Fibroblast of upper back skin (primary cell): ENCODE measurements at places on chromosomes 16 and 17.

DNA sequence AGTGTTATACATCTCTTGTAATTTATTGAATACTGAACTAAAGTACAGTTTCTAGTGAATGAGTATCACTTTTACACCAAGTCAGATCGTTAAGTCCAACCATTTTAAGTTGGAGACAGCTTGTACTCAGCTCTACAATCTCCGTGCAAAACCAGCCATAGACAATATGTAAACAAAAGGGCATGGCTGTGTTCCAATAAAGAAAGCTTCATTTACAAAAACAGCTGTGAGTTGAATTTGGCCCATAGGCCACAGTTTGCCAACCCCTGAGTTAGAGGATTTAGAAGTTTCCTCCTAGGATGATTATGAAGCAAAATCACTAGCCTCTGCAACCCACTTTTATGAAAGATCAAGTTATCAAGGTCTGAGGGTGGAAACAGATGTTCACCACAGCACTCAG, 105.7 kb upstream of the RCVRN start:
- DNase-seq: no peak

- peak; percentile 34 for DNase-seq
These were observed 15.3 kb downstream of the TBCD start for GRCh38 chr17:82767041-82767754.

DNA sequence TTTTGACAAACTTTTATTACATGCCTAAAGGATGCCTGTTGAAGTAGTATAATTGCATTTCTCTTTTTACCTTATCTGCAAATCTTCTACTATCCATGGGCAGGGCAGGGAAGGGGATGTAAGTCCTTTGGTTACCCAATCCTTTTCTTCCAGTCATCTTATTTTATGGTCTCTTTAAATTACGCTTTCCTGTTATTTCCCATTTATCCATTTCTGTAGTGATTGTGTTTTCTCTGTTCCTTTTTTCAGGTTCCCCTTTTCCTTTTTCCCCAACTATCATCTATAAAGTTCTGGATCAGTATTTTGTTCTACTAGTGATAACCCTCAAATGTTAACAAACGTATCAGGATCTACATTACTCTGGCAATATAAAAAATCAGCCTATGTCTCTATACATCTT, 3.3 kb upstream of the ABCA9 start:
- DNase-seq: no peak

DNA sequence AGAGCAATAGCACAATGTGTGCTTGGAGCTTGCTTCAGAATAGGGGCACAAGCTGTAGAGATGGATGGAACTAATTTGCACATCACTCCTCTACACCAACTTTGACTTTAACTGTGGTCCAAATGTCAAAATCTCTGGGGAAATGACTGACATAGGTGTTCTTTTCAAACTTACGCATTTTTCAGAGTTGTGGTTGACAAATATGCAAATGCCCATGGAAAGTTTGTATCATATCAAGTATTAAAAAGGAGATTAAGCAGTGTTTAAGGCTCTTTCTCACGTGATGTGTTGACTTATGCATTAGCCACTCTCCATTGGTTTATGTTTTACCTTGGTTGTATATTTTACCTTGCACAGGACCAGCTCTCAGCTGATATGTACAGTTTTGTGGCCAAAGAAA, 77.1 kb downstream of the ELAC2 start:
- no peak for DNase-seq

DNA sequence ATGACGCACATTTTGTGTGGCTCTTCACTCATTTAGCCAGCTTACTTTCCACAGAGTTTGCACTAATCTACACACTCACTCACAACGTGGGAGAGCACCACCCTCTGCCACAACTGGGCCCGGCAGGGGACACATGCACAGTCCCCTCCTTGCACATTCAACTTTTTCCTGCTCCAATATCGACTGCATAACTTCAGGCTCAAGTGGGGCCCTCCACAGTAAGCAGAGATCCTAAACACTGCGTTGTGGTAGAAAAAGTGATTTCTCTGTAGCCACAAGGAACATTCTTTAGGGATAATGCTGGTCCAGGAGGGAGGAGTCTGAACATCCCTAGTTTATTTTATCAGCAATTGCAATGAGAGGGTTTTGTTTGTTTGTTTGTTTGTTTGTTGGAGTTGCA, 40.0 kb downstream of the MRPS23 start:
- peak; percentile 20 for DNase-seq

DNA sequence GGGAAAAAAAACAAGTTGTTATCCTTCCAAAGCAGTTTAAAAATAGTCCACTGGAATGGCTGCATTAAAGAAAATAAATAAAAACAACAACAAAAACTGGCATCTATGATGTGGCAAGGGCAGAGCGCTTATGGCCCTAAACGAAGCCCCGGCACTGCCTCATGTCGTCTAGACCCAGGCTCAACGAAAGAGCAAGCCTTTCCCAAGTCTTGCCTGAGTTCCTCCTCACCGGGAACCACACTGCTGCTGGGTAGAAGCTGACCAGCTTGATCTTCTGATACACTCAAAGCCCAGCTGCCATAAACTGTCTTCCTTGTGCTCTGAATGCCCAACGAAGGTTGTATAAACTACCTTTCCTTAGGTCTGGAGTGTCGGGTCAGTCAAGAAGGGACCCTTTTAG, 37.0 kb downstream of the NDEL1 start:
- no peak for DNase-seq

DNA sequence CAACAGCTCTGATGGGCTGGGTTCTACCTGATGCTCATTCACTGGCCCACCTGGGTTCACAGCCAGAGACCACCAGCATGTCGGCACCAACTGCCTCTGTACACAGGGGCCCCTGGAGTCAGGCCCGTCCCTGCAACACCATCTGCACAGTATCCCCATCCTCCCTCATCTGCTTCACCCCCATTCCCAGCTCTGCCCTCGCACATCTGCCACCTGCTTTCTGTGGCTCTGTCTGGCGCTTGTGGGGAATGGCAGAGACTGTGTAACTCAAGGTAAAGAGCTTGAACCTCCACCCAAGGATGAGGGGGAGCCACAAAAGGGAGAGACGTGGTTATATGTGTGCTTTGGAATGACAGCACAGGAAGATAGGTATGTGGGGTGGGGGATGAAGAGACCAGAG, 27.2 kb downstream of the SMPD3 start:
- no peak for DNase-seq

GRCh38 chr16:5560084-5560483, 462.5 kb upstream of the EEF2KMT start:
- DNase-seq: no peak
